Effector CD4-positive, alpha-beta T cell (primary cell): ENCODE measurements at places on chromosomes 1 and 21.
A peak's percentile ranks its signal among the peaks of the same experiment; 100 is the strongest.

GRCh38 chr1:6634371-6635052 is 9.8 kb downstream of the THAP3 start:
- peak; percentile 12 for DNase-seq

DNA sequence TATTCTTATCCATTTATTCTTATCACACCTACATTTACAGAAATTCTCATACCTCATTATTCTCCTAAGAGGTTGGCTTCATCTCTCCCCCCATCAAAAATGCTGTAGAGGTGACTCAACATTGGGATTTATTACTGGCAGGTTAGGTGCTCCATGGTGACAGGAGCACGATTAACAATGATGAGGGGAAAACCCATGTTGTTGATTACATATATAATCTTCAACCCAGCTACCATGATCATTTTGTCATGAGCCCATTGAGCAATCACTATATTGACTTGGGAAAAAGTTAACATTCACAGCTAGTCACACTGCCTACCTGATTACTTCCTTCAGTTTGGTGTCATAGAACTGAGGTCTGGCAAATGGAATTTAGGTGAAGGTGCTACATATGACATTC is 712.1 kb upstream of the CHRM3 start:
- no peak for DNase-seq

- no peak for DNase-seq
Measured at GRCh38 chr1:27071049-27071416, 58.4 kb upstream of the TENT5B start.

DNA sequence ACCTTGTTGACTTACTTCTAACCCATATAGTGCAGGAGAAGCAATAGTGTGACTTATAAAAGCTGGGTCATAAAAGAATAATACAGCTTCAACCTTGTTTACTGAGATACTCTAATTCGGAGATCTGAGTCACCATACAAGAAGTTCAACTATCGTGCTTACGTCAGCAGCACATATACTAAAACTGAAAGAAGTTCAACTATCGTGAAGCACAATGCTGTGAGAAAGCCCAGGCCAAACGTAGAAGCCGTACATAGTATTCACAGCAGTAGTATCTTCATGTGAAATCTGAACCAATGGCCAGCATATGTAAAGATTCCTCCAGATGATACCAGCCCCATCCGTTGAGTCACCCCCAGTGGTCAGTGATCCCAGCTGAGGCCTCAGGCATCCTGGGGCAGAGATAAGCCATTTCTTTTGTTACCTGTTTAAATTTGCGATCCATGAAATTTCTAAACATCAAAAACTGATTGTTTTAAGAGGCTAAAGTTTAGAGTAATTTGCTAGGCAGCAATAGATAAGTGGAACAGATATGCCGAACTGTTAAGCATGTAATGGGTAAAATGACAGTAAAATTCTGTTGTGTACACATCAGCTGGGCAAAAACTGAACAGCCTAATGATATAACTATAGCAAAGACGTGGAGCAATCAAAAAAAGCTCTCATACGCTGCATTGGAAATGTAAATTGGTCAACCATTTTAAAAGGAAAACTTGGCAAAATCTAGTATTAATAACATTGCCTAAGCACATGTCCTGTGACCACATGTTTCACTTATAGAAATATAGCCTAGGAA is 53.9 kb upstream of the SAMD13 start:
- DNase-seq = no peak

DNA sequence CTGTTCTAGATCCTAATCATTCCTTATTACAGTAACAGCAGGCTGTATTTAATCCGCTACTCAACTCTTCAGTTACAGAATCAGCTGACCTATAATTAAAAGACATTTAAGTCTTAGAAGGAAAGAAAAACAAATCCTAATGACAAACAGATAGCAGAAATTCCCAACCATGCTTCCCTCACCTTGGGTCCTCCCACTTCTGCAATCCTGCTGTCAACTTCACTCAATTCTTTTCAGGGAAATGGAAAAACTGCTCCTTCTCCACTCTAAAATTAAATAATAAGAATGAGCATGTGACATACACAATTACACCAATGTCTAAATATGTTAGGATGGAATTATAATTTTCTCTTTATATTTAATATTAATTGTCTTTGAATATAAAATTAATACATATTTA is 182.6 kb upstream of the LYPLAL1 start:
- DNase-seq = no peak

GRCh38 chr1:116682641-116683221 is 15.2 kb upstream of the IGSF3 start:
- no peak for DNase-seq

DNA sequence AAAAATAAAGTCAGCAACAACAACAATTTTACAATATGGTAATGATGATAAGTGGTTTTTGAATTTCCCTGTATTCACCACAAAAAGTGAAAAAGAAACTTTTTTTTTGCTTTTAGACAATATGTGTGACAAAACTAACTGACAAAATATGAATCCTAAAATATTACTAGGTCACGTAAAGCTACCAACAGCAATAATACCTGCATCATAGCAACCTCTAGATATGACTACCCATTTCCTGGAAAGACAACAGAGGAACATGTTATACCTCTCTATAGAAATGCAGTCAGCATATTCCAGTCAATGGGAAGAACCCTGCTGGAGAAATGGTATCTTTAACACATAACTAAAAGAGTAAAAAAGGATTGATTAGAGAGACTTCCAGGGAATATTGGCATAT is 73.7 kb downstream of the PDE4B start:
- DNase-seq = no peak

GRCh38 chr1:145714524-145715111 is 4.7 kb upstream of the CD160 start:
- DNase-seq = no peak

DNA sequence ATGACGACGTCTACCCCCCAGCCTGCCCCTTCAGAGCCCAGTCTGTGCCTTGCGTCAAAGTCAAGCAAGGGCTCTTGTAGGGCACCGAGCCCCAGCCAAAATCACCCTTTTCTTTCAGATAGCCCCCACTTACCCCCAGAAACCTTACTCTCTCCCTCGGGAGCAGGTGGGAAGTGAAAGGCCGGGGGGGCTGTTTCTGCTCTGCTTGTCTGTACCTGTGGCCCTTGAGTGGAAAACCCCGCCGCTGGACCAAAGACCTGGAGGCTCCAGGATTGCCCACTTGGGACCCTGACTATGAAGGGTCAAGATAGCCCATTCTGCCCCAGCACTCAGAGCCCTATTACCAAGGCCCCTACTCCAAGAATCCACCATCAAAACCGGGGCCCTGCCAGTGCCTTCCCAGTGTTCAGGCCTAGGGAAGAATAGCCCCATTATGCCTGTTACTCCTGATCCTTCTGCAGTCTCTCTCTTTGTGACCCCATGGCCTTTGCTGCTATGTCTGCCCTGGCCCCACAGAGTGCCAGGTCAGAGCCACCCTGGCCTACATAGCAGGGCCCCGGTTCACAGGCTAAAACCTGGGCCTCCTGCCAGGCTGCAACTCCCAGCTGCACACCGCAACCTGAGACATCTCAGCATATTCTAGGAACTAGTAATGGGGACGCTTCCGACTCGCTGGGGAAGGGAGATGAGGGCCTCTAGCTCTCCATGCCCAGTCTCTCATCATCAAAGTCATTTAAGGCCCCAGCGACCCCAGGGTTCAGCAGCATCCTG is 22.2 kb upstream of the HPDL start:
- DNase-seq = no peak

DNA sequence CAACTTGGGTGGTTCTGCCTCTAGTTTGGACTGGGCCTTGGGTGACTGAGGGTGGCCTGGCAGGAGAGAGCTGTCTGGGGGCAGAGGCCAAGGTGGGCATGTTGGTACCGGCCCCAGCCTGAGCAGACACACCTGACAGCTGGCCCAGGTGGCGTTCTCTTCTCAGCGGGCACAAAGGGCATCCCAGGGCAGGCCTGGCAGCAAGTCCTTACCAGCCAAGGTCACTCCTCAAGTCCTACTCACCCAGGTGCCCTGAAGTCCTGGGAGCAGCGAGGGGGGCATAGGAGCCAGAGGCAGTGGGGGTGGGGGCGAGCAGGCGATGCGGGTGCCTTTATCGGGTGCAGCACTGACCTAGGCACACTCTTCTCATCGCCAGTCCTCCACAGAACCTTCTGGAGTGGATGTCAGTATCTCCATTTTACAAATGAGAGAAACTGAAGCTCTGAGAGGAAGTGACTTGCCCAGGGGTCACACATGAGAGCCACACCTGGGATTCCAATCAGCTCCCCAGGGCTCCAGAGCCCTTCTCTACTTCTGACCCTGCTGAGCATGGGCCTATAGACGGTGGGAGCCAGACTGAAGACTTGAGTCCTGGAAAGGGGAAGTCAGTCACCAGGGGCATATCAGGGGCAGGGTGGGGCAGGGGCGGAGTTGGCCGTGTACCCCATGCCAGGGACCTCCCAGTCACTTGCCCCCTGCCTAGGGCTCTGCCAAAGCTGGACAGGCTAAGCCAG is 587 bp upstream of the SLC25A34 start:
- no peak for DNase-seq

DNA sequence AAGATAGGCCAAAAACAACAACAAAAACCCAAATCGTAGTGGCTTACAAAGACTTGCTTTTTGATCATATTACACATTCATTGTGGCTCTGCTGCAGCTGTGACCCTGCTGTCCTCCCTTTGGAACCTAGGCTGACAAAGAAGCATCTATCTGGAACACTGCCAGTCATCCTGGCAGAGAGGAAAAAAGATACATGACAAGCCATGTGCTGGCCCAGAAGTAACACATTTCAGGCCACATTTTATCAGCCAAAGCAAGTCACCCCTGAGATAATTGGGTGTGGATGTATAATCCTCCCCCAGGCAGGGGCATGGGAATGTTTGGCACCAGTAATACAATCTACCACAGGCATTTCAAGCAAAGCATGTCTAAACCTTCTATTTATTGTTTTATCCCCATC is 37.2 kb upstream of the AGO1 start:
- no peak for DNase-seq

DNA sequence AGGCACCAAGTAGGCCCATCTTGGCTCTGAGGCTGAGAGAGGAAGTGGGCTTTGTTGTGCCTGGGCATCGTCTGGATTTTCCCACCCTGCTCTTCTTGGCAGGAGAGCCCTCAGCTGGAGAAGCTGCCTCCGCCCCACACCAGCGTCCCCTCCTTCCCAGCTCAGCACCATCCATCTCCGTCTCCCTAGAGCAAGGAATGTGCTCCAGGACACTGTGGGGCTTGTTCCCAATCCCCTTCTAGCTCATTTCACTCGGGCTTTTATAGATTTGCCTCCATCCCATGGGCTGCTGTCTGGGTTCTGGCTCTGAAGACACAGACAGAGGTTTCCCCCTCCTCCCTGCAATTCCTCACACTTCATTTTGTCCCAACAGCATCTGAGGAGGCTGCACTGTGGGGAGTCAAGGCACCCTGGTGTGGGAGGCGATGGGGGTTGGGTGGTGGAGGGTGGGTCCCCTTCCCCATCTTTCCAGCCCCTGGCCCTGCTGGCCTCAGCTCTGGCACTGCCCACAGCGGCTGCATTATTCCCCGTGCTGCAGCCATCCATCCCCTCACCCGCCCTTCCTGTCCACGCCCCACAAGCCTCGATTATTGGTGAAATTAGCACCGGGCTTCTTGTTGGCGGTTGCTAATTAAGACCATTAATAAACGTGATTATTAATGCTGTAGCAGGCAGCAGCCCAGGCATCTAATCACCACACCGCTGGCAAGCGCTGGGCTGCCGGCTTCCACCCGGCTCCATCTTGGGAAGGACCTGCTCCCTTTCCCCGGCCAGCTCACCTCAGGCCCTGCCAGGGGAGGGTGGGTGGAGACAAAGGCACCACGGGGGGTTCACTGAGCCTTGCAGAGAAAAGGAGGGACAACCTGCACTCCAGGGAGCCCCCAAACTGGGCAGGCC is 21.7 kb downstream of the RHBG start:
- no peak for DNase-seq

DNA sequence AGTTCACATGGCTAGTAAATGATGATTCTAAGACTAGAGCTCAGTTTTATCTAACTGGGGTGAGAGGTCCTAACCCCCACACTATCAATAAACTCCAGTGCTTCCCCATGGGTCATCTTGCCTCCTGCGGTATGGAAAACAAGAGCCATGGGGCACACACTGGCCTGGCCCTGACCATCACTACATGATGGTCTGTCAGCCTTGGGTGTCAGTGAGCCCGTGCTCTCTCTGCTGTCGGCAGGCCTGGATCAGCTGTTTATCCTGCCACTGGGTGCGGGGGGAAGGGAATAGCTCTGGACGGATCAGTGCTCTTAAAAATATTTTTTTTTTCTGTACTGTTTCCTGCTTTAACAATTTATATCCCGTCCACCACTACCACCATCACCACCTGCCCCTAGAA is 255.0 kb upstream of the ADGRL2 start:
- DNase-seq = no peak

- DNase-seq = peak; percentile 36
Measured at GRCh38 chr1:172089768-172090510, 248.6 kb downstream of the DNM3 start.
